ENCODE measurements at places on chromosomes 5 and 9.
A peak's percentile ranks its signal among the peaks of the same experiment; 100 is the strongest.

- no peak for DNase-seq
Observed at GRCh38 chr5:172403189-172403796, 51.0 kb downstream of the SH3PXD2B start.

DNA sequence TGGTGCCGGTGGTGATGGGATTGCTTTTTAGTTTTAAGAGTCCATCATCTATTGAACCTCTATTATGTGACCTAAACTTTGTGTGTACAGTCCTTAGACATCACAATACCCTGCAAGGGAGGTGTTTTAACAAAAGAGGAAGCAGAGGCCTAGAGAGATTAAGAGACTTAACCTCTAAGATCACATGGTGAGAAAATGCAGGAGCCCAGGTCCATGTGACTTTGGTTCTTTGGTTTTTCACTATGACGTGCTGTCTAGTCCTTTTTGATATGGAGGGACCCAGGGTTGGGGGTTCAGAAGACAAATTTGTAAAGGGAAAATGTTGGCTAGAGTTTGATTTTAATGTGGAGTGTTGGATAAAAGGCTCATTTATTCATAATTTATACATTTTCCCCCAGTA lies 34.1 kb upstream of the TRMT10B start:
- no peak for DNase-seq

- DNase-seq = no peak
Observed at GRCh38 chr5:76701298-76701697, 14.6 kb upstream of the F2R start.

DNA sequence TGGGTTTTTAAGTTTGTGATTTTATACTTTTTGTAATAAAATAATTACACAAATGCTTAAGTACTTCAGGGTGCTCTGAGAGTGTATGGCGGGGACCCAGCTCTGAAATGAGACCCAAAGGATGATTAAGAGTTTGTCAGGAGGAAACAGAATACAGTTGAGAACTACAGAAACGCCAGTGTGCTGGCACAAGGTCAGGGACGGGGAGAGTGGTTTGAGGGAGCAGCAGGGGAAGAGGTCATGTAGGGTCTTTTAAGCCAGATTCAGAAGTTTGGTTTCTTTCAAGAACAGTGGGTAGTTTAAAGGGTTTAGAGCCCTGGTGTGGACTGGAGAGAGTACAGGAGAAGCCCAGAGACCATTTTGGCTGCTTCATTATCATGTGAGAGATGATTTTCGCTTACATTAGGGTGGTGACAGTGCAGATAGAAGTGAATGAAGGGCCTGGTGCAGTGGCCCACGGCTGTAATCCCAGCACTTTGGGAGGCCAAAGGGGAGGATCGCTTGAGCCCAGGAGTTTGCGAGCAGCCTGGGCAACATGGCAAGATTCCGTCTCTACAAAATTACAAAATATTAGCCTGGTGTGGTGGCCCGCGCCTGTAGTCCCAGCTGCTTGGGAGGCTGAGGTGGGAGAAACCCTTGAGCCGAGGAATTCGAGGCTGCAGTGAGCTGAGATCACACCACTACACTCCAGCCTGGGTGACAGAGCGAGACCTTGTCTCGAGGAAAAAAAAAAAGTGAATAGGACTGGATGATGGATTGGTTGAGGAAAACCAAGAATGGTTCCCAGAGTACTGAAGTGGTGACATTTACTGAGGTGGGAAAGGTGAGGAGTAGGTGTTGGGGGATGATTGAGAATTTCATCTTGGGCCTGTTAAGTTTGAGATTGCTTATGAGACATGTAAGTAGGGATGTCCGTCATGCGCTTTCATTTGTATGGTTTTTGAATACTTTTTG lies 1.4 kb upstream of the ETF1 start:
- DNase-seq = no peak

DNA sequence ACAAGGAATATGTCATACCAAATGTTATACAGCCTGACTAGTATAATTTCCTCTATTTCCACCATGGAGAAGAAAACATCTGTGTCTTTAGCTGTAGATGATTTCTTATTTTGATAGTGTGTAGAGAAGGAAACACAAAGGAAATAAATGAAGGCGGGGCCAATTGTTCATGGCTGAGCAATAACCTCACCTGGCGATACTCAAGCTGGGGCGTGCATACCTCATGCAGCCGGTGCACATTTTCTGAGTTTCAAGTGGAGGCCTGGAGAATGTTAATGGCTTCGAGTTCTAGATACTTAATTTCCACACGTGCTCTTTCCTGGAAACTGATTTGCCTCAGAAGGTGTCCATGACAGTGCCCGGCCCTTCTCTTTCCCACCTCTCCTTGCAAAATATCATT lies 127.4 kb upstream of the TAF11L2 start:
- no peak for DNase-seq

DNA sequence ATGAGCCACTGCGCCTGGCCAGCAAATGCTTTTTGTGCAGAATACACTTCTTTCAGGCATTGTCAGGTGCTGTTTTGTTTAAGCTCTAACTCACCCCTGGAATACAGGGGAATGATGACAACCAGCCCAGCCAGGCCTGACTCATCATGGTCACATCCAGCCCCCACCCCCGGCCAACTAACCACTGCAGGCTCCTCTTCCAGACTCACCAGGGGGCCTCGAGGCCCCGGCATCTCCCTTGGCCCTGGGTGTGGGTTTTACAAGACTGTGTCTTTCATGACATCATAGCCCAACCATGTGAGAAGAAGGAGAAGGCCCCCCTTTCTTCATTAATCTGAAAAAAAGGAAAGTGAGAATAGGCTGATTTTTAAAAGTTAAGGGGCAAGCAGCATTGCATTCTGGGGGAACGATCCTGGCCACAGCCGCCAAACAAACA lies 35.5 kb downstream of the OLFML2A start:
- DNase-seq = no peak

DNA sequence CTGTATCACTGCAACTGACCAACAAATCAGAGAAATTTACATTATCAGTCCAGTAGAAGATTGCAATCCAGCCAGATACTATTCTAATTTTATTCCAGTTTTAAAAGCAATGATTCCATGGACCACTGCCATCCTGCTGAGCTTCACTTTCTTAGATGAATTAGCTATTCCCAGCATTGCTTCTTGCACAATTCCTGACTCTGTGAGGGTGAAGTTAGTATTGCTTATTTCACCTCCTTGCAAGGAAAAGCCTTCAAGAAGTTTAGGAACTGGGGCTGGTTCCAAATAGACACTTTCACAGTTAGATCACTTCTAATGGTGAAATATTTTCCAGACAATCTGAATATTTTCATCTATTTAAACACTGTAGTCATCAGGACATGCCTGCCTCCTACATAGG lies 338.6 kb upstream of the TNC start:
- DNase-seq = no peak

GRCh38 chr5:176837707-176838115 lies 27.4 kb downstream of the UNC5A start:
- DNase-seq = peak; percentile 17

GRCh38 chr9:93480262-93480661 lies 26.9 kb upstream of the FAM120AOS start:
- no peak for DNase-seq

DNA sequence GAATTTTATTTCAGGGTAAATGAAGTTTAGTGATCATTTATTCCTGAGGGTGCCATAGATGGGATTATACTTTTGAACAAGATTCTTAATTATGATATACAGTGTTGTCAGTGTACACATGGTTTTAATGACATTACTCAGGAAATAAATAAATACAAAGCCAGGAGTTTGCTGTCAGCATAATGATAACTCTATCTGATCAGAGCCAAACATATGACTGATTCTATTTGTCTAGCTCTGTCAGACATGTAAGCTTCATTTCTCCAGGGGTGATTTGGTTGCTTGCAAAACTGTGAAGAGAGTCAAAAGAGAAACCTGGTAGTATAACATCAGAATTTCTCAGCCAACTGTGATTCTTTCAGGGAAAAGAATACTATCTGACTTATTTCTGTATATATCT lies 1425.8 kb upstream of the C9orf72 start:
- no peak for DNase-seq

DNA sequence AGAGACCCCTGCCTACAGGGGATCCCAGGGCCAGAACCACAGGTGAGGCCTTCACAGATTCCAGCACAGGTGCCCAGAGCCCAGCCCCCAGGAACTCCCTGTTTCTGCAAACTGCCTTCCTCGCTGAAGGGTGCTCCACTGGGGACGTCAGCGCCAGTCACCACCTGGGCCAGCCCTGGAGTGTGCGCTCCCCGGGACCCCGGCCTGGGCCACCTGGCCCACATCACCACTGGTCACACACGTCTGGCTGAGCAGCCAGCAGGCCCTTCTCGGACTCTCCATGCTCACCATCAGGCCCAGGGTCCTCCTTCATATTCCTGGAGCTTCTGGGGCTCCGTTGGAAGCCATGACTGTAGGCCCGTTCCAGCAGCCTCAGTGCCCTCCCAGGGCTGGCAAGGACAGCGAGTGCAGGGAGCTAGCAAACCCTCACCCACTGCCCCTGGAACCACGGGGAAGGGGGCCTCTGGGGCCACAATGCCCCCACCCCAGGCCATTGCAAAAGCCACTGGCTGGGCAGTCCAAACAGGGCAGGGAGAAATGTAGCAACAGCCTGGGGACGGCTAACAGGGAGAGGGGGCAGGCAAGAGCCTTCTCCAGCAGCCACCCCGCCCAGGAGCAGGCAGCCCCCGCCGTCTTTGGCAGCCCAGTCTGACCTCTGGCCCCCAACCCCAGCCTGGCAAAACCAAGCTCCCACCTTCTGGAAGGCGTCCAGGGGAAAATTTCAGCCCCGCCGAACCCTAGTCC lies 1.3 kb downstream of the AGPAT2 start:
- DNase-seq = no peak

All from activated CD8-positive, alpha-beta memory T cell treated with anti-CD3 and anti-CD28 coated beads for 1 hour (primary cell).